ENCODE measurements at places on chromosomes 7 and 10.
A peak's percentile ranks its signal among the peaks of the same experiment; 100 is the strongest.

DNA sequence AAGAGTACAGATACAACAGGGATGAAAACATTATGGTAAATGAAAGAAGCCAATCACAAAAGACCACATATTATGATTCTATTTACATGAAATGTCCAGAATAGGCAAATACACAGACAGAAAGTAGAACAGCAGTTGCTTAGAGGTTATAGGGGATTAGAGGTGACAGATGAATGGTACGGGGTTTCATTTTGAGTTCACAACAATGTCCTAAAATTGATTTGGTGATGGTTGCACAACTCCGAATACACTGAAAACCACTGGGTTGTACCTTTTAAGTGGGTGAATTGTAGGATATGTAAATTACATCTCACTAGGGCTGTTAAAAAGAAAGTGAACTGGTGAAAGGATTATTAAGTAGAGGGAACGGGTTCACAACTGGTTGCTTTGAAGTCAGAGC is 76.3 kb upstream of the MRLN start:
- DNase-seq = no peak

DNA sequence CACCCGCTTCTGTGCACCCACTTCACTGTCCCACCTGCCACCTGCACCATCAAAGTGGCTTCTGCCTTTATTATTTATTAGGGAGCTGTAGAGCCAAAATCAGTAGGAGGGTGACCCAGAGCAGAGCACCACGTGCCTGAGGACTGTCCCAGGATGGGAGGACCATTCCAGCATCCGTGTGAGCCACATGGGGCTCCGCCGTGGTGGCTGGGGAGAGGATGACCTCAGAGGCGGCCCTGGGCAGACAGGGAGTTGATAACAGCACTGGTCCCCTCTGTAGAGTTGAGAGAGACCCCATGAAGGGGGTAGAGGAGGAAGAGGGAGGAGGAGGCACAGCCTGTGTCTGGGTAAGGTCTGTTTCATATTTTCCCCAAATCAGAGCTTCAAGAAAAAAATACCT is 8.7 kb upstream of the DPYSL4 start:
- DNase-seq = no peak

GRCh38 chr10:49592726-49593563 is 17.2 kb upstream of the SLC18A3 start:
- peak; percentile 16 for DNase-seq

DNA sequence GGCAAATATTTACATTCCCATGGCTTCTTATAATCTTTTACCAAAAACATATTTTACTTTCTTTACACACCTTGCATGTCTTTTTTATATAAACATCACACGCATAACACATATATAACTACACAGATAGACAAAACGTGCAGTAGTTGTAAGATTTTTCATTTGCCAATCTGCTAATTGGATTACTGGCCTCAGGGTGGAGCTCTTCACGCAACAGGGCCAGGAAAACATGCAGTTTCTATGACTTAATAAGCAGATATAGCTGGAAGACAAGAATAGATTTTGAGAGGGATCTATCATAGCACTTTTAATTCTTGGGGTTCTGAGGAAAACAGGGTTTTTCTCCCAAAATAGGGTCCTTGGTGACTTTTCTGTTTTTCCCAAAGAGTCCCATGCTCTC is 12.7 kb downstream of the ACADSB start:
- no peak for DNase-seq

- no peak for DNase-seq
Observed at GRCh38 chr10:21292763-21293517, 232.5 kb downstream of the SKIDA1 start.

- no peak for DNase-seq
Observed at GRCh38 chr10:65555192-65555591, 1370.6 kb upstream of the LRRTM3 start.

GRCh38 chr10:119845656-119846055 is 27.0 kb downstream of the MCMBP start:
- no peak for DNase-seq

DNA sequence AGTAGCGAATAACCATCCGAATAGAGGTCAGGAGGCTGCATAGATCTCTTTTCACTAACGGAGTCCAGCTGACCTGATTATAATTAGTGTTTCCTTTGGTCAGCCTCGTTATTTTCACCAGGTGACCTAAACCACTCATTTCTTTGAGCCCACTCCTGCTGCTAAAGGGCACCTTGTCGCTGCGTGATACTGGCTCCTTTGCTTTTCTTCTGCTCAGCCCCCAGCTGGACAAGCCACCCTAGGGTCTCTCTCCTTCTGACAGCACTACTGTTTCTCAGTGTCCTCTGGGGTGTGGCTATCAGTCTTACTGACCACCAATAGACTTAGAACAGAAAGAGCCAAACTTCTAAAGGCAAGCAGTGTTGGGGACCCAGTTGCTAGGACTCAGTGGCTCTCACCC is 2.7 kb upstream of the IGFBP3 start:
- DNase-seq = no peak

GRCh38 chr10:48649349-48649944 is 35.2 kb upstream of the WDFY4 start:
- no peak for DNase-seq

DNA sequence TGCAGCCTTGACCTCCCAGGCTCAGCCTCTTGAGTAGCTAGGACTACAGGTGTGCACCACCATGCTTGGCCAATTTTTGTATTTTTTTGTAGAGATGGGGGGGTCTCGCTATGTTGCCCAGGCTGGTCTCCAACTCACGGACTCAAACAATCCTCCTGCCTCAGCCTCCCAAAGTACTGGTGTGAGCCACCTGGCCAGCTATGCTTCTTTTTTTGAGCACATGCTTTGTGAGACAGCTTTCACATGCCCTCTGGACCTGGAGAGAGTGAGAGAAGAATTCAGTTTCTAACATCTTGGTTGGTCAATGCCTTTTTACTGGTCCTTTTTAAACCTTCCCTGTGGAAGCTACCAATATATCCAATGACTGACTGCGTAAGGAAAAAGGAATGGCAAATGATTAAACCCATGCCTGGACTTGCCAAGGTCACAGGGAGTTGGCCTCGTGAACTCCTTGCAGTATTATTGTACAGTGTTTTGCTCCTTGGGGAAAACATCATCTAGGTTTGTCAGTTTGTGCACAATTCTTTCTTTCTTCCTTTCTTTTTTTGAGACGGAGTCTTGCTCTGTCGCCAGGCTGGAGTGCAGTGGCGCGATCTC is 6.2 kb upstream of the FOXK1 start:
- DNase-seq = no peak

DNA sequence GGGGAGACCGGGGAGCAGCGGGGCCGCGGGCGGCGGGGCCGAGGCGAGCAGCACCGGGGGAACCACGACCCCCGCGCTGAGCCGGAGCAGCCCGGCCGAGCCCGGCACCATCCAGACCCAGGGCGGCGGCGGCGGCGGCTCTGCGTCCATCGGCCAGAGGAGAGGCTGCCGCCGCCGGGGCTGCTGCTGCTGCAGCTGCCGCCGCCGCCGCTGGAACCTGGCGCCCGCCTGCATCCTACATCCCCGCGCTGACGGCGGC is 190 bp downstream of the TCERG1L start:
- DNase-seq = no peak

All from activated T-helper 9 cell treated with anti-CD3 and anti-CD28 coated beads, Interleukin-2, amount 50 U/mL, for 16 hours (primary cell).